Activated CD8-positive, alpha-beta T cell treated with anti-CD3 and anti-CD28 coated beads, Interleukin-2, amount 10 ng/mL, durations not matched to agents 7 days and 5 days (primary cell): ENCODE measurements at places on chromosomes 1 and 21. TPM values are rescaled to one million over a fixed set of nuclear protein-coding genes. Genes with fewer than 3 reads are reported as not detected.

DNA sequence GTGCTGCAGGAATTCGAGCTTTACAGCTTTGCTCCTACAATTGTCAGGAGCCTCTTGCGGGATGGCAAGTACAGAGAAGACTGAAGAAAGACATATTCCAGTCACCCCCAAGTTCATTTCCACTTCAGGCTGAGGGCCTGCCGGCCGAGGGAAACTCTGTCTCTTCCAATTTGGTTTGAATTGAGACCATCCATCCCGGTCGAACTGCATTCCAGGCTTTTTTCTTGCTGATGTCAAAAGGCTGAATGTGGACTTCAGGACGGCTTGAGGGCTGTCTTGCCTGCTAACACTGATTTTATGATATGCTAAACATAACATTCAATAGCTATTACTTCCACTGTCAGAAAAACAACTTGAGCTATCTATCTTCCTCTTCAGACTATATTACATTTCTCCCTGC is 79.8 kb upstream of the PLXNA2 start:
- no peaks in the 10 kb centered on the region for H3K36me3 ChIP-seq
- H3K27me3 ChIP-seq, result no peaks in the 10 kb centered on the region
- DNase-seq, result no peak
- H3K4me1 ChIP-seq, result no peaks in the 10 kb centered on the region
- no peak overlapping the region for H3K4me3 ChIP-seq

- H3K4me3 ChIP-seq, result no peak overlapping the region
- no peaks in the 10 kb centered on the region for H3K27me3 ChIP-seq
- no peaks in the 10 kb centered on the region for H3K36me3 ChIP-seq
- H3K27ac ChIP-seq, result no peak overlapping the region
- no peak for DNase-seq
Observed at GRCh38 chr1:235607284-235607683, 42.3 kb downstream of the GNG4 start.

- no peak overlapping the region for H3K4me3 ChIP-seq
- no peaks in the 10 kb centered on the region for H3K36me3 ChIP-seq
- H3K4me1 ChIP-seq, result peaks cover 12% of the 10 kb centered on the region
- peaks cover 14% of the 10 kb centered on the region for H3K27me3 ChIP-seq
Observed at GRCh38 chr1:31605908-31606427, 11.5 kb upstream of the HCRTR1 start.

- no peak overlapping the region for H3K27ac ChIP-seq
- H3K36me3 ChIP-seq, result no peaks in the 10 kb centered on the region
- DNase-seq, result no peak
- no peaks in the 10 kb centered on the region for H3K4me1 ChIP-seq
Observed at GRCh38 chr1:18032172-18032859, 75.3 kb upstream of the IGSF21 start.

DNA sequence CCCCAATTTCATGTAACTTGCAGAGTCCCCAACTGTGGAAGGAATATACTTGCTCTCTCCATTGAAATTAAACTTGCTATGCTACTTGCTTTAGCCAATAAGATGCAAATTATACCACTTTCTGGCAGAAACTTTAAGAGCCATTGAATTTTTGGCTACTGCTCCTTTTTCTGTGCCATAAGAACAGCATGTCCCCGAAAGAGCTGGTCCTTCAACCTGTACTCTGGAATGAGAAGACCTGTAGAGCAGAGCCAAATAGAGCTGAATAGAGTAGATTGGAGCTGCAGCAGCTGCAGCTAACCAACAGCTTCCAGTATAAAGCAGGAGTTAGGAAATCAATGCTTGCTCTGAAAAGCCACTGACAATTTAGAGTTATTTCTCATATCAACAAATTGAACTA is 472.3 kb upstream of the B3GALT2 start:
- H3K4me3 ChIP-seq, result no peak overlapping the region
- H3K36me3 ChIP-seq, result peaks cover 13% of the 10 kb centered on the region
- H3K27ac ChIP-seq, result no peak overlapping the region
- no peaks in the 10 kb centered on the region for H3K27me3 ChIP-seq
- peaks cover 6% of the 10 kb centered on the region for H3K4me1 ChIP-seq

- no peak for DNase-seq
- no peak overlapping the region for H3K4me3 ChIP-seq
- no peaks in the 10 kb centered on the region for H3K36me3 ChIP-seq
Observed at GRCh38 chr1:64608005-64608650, 136.7 kb upstream of the RAVER2 start.

GRCh38 chr1:200896531-200897196 is 2.0 kb downstream of the INAVA start:
- H3K36me3 ChIP-seq, result no peaks in the 10 kb centered on the region
- H3K27ac ChIP-seq, result no peak overlapping the region
- no peak for DNase-seq
- peaks cover 47% of the 10 kb centered on the region for H3K27me3 ChIP-seq
- peaks cover 13% of the 10 kb centered on the region for H3K4me1 ChIP-seq

DNA sequence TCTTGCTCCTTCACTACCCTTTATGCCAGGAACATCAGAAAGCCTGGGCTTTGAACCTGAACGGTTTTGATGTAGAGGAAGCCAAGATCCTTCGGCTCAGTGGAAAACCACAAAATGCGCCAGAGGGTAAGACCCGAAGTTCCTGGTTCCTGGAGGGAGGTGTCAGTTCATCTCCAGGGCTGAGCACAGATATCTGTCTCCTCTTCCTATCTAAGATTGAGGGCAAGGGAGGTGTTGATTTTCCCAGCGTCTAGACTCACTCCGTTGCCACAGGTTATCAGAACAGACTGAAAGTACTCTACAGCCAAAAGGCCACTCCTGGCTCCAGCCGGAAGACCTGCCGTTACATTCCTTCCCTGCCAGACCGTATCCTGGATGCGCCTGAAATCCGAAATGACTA is 915 bp downstream of the CDC20 start:
- no peak for DNase-seq
- peaks cover 62% of the 10 kb centered on the region for H3K36me3 ChIP-seq
- H3K4me1 ChIP-seq, result peaks cover 60% of the 10 kb centered on the region
- H3K27me3 ChIP-seq, result no peaks in the 10 kb centered on the region
- peak overlapping the region; percentile 87 for H3K27ac ChIP-seq

GRCh38 chr1:220123889-220124288 is 30.0 kb downstream of the IARS2 start:
- H3K4me3 ChIP-seq, result no peak overlapping the region
- DNase-seq, result peak; percentile 34
- peaks cover 6% of the 10 kb centered on the region for H3K4me1 ChIP-seq
- H3K36me3 ChIP-seq, result peaks cover 15% of the 10 kb centered on the region
- no peak overlapping the region for H3K27ac ChIP-seq

- DNase-seq, result no peak
- no peak overlapping the region for H3K4me3 ChIP-seq
- H3K27ac ChIP-seq, result no peak overlapping the region
- no peaks in the 10 kb centered on the region for H3K4me1 ChIP-seq
- no peaks in the 10 kb centered on the region for H3K36me3 ChIP-seq
Observed at GRCh38 chr1:22817462-22817861, 106.8 kb downstream of the EPHB2 start.

DNA sequence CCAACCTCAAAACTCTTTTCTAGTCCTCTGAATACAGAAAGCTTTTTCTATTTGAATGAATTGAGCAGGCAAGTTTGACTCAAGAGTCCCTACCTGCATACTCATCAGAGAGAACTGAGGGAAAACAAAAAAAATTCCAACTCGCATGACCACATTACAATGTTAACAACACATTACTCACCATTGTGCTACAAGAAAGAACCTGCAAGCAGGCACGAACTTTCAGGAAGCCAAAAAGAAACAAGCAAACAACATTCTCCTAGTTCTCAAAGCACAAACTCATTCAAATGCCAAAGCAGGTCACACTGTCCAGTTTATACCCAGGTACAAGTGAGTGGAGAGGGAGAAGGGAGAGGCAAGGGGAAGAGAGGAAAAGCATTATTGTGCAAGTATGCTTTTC is 14.6 kb downstream of the OTUD7B start:
- peaks cover 15% of the 10 kb centered on the region for H3K4me1 ChIP-seq
- no peak overlapping the region for H3K27ac ChIP-seq
- no peak overlapping the region for H3K4me3 ChIP-seq
- H3K36me3 ChIP-seq, result peaks cover 12% of the 10 kb centered on the region
- H3K27me3 ChIP-seq, result no peaks in the 10 kb centered on the region
- DNase-seq, result no peak

DNA sequence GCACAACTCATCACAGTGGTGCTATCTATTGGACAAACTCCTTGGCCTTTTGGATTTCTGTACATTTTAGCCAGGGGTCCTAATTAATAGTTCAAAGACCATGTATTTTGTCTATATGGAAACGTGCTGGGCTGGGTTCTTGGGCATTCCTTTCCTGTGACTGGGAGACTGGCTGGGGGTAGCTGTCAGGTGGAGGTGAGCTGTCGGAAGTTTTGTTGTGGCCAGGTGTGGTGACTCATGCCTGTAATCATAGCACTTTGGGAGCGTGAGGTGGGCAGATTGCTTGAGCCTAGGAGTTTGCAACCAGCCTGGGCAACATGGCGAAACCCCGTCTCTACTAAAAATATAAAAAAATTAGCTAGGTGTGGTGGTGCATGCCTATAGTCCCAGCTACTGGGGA is 392.4 kb downstream of the RPS6KC1 start:
- no peaks in the 10 kb centered on the region for H3K4me1 ChIP-seq
- H3K36me3 ChIP-seq, result no peaks in the 10 kb centered on the region
- no peak overlapping the region for H3K4me3 ChIP-seq
- no peaks in the 10 kb centered on the region for H3K27me3 ChIP-seq

- peaks cover 6% of the 10 kb centered on the region for H3K27me3 ChIP-seq
- no peak for DNase-seq
- no peaks in the 10 kb centered on the region for H3K36me3 ChIP-seq
- no peak overlapping the region for H3K4me3 ChIP-seq
- no peaks in the 10 kb centered on the region for H3K4me1 ChIP-seq
Observed at GRCh38 chr21:36575306-36575705, 95.4 kb upstream of the CLDN14 start.

GRCh38 chr1:219189021-219189824 is 15.5 kb downstream of the LYPLAL1 start:
- no peak overlapping the region for H3K4me3 ChIP-seq
- H3K4me1 ChIP-seq, result peaks cover 20% of the 10 kb centered on the region
- no peak for DNase-seq
- peaks cover 7% of the 10 kb centered on the region for H3K36me3 ChIP-seq
- H3K27me3 ChIP-seq, result no peaks in the 10 kb centered on the region
- no peak overlapping the region for H3K27ac ChIP-seq

DNA sequence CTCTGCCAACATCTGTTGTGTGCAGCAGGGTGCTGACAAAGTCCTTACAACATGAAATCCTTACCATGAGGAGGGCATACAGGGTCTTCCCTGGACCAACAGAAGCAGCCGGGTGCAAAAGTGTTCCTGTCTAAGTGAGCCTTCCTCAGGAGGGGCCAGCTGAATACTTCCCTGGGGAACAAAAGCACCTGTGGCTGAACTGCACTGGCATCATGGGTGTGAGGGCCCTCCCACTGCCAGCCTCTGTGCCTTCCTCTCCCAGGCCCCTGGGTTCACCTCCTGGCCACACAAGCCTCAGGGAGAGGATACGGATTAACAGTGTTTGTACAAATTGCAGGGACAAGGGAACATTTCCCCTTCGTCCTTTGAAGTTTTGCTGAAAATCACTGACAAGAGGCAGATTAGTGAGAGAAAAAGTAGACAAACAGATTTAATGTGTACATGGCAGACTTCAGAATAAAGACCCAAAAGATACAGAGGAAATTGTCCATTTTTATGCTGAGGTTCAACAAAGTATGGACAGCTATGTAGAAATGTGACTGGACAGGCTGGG is 91.0 kb upstream of the PPM1J start:
- no peak for DNase-seq
- H3K4me3 ChIP-seq, result no peak overlapping the region
- no peaks in the 10 kb centered on the region for H3K36me3 ChIP-seq
- H3K4me1 ChIP-seq, result no peaks in the 10 kb centered on the region
- no peak overlapping the region for H3K27ac ChIP-seq

DNA sequence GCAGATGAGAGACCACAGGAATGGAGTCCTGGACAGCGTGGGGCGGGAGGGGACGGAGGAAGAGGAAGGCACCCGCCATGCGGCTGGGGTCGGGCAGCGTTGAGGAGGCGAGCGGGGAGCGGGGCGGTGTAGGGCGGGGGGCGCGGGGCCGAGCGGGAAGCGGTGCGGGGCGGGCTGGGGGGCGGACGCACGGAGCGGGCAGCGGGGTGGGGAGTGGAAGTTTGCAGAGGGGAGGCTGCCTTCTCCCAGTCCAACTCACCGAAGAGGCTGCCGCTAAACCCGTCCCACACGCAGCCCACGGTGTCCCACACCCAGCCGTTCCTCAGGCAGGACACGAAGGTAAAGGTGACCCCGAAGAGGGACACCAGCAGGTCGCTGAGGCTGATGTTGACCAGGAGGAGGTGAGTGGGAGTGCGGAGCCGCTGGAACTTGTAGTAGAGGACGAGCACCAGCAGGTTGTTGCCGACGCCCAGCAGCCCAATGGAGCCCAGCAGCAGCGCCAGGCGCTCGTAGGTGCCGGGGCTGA is 483 bp downstream of the CHML start:
- no peak for DNase-seq
- peak overlapping the region; percentile 84 for H3K4me3 ChIP-seq
- peaks cover 41% of the 10 kb centered on the region for H3K4me1 ChIP-seq
- peaks cover 33% of the 10 kb centered on the region for H3K36me3 ChIP-seq

DNA sequence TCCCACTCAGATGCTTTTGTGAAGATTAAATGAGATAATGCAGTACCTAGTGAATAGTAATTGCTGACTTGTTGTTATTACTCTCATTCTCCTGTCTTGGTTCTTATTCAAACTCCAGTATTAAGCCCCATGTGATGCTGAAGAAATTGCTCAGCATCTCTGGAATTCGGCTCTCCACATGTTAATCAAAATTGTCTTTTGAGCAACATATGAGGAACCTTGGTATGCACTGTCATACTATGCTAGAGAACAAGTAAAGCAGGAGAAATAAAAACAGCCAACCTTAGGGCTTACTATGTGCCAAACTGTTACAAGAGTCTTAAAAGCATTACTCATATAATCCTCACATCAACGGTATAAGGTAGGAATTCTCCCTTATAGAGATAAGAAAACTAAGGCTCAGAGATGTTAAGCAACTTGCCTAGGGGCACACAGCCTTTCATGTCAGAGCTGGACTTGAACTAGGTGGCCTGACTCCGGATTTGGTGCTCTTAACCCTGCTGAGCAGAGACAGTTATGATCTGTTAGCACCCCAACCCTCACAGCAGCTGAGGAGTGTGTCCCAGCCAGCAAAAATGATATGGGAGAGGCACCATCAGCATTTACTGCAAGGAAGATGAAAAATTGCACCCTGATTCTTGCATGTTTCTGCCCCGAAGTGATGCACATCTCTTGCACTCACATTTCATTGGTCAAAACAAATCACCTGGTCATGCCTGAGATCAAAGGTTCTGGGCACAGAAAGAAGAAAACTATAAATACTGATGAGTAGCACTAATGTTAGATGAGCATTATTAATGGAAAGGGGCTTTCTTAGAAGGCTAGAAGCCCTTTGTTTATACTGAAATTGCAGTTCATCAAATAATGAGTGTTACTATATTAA is 102.3 kb downstream of the OMA1 start:
- no peak overlapping the region for H3K27ac ChIP-seq
- no peak for DNase-seq
- H3K4me3 ChIP-seq, result no peak overlapping the region
- H3K4me1 ChIP-seq, result no peaks in the 10 kb centered on the region
- no peaks in the 10 kb centered on the region for H3K36me3 ChIP-seq

The RCOR3 gene
- total RNA-seq, result 50.6 TPM

The PHGDH gene
- 201 TPM for total RNA-seq

The CELA3B gene
- not detected for total RNA-seq

The CSF3R gene
- 0.05 TPM for total RNA-seq

The DCDC2B gene
- not detected for total RNA-seq

The OSCP1 gene
- 1.9 TPM for total RNA-seq

The HLX gene
- not detected for total RNA-seq

The LMO4 gene
- 38.3 TPM for total RNA-seq

The KRTAP7-1 gene
- not detected for total RNA-seq

The GPR37L1 gene
- total RNA-seq, result not detected

The GIPC2 gene
- 0.37 TPM for total RNA-seq

The LCE2B gene
- total RNA-seq, result not detected

The PALMD gene
- not detected for total RNA-seq
